ENCODE measurements at places on chromosomes 16 and 17.

DNA sequence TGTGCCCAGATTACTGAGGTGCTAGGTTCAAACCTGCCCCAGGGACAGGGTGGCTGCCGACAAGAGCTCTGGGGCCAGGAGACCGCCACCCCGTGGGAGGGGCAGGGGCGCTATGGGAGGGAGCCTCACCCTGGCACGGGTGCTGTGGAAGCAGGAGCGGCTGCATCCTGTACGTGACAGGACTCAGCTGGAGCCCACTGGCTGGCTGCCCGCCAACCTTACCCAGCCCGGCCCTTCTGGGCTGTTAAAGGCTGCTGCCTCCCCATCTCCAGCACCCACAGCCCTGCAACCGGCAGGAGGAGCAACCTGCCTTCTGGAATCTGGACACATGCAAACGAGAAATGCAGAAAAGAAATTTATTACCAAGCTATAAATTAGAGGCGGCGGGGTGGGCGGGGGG lies 11.2 kb downstream of the PAM16 start:
- no peak for DNase-seq

DNA sequence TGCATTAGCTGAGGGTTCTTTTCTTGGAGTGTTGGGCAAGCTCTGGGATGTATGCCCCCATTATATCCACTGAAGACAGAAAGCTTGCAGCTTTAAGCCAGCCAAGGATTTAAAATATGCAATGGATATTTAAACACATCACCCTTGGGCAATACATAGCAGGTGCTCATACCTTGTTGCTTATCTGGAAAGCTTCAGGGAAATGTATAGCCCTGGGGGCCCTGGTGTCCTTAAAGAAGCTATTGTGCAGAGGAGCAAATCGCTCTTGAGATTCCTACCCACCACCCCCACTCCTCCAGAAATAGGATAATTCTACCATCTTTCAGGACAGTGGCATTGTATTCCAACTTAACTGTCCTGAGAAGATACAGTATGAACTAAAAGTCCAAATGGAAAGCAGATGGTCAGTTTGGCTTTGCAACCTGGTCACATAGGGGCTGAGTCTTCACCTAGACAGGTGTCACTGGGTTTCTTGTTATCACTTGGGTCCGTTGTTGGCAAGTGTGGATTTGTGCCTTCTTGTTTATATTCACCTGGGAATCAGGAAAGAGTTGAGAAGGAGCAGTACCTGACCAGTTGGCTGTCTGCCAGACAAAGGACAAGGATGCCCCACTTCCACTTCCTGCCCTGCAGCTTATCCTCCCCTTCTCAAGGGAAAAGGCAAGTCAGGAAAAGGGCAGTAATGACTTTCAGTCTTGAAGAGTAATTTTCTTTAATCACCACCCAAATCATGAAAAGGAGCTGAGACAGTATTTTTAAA lies 3.4 kb downstream of the ANKRD40CL start:
- no peak for DNase-seq

DNA sequence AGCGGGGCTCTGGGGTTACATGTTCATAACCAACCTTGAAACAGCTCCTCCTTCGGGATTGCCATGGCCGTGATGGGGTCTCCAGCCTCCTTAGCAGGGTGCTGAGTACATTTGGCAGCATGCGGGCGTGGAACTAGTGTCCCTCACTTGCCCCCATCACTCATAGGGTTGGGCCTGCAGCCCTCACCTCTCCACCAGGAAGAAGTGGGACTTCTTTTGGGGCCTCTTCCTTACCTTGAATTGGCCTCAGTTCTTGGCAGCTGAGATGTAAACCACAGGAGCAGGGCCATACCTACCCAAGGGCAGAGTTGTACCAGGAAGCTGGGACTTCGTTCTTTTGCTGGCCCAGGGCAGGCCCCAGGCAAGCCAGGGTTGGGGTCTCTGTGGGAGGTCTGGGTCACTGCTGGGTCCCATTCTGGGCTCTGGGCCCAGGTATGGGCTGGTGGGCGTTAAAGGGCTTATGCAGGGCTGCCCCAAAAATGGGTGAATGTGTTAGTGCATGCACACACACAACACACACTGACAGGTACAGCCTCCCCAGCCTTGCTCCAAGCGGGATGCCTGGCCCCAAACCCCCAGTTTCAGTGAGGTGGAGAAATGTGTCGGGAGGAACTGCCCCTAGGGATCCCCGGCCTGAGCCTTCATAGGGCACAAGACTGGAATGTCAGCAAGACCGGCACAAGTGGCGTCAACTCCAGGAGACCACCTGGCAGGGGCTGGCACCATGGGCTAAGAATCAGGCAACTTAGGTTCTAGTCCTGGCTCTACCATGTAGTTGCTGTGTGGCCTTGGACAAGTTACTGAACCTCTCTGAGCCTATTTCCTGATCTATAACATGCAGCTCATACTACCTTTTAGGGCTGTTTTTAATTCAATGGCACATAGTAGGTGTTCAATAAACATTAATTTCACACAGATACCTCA lies 3.9 kb upstream of the KRT15 start:
- DNase-seq, result no peak

DNA sequence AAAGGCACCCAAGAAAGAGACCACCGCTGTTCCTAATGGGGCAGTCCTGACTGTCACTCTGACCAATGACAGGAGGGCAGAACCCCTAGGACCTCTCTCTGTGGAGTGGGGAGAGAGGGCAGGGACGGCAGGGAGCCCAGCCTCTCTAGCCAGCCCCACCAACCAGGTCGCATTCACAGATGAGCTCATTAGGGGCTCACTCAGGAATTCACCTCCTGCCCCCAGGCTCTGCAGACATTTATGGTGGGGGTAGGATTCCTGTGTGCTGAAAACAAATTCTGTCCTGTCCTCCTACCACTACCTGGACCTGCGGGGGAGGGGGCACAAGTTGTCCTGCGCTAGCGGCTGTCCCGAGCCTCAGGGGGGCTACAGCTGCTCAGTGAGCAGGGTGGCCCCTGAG lies 27.7 kb upstream of the GPRC5C start:
- DNase-seq, result no peak

GRCh38 chr16:67393111-67393787 lies at the start of gene TPPP3:
Gene TPPP3 (minus strand): TSS chr16:67393498. CDS start chr16:67391111, 2,387 bp downstream.
- DNase-seq, result peak; percentile 79

- DNase-seq, result no peak
Measured at GRCh38 chr16:34801875-34802274, 1342.5 kb downstream of the TP53TG3F start.

DNA sequence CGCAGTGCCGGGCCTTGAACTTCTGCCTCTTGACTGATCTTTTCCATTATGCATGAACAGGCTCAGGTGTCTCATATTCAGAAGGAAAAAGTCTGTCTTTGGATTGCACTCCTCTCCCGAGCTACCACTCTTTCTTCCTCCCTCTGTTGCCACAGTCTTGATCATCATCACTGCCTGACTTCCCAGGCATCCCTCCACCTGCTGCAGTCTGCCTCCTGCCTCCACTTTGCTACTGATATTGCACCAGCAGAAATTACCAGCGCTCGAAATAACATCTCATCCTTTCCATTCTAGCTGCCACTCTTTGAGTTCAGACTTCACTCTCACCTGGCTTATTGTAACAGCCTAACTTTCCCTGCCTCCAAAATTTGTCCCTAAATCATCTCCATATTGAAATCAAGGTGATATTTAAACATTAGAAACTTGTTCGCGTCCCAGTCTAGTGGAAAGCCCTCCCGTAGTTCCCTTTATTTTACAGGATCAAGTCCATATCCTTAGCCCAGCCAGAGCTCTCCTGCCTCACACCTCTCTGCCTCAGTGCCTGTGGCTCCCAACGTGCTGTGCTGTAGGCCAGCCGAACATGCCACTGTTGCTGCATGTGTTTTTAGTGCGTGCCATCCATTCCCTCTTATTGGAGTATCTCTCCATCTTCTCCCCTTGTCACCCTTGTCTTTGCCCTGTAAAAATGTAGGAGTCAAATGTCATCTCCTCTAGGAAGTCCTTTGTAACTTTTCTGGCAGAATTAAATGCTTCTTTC lies 39.9 kb downstream of the NUP88 start:
- DNase-seq, result no peak

DNA sequence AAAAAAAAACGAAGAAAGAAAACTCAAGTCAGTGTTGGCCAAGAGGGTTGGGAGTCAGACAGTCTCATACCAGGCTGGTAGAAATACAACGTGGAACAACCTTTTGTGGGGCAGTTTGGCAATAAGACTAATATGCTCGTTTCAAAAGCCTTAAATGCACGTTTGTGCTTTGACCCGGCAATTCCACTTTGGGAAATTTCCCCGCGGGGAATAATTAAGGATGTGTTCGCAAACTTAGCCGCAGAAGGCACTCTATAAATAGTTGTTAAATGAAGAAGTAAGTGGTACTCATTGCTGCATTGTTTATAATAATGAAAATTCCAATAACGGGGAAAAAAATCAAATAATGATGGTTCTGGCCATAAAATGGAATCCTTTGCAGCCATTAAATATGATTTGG lies 664.8 kb upstream of the EEF2KMT start:
- no peak for DNase-seq

DNA sequence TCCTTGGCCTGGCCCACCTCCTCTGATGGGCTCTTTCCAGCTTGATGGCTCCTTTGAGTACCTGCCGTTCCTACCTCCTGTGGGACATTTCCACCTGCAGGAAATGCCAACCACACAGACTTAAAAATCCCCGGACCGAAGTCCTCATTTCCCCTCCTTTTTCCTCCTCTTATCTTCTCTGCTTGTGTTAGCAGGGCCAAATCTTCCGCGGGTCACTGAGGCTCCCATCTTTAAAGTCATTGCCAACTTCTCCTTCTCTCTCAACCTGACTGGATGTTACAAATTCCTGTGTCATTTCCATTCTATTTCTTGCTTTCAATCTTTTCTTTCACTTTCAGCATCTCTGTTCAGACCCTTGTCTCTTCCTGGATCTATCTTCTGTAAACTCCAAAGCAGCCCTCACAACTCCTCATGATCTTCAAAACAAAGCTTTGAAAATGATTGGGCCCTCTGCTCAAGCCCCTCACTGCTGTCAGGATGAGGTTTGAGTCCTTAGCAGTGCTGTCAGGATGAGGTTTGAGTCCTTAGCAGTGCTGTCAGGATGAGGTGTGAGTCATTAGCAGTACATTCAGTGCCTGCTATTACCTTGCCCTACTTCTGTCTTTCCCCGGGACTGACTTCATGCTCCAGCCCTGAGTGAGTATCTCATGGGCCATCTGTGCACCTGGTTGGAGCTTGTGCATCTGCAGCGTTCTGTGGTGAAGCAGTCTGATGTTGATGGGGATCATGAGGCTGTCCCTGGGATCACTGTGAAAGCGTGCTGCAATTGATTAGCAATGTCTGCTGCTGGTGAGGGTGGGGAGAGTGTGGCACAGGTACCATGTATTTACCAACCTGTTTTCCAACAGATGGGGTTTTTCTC lies 100.1 kb downstream of the IRF8 start:
- DNase-seq, result no peak

GRCh38 chr17:50816771-50817751 lies 18.3 kb upstream of the WFIKKN2 start:
- no peak for DNase-seq
